Activated naive CD4-positive, alpha-beta T cell treated with anti-CD3 and anti-CD28 coated beads for 36 hours (primary cell): ENCODE measurements at places on chromosomes 7 and 10. TPM values are rescaled to one million over a fixed set of nuclear protein-coding genes. Genes with fewer than 3 reads are reported as not detected.

GRCh38 chr7:21261627-21262594 lies 166.0 kb upstream of the SP4 start:
- H3K36me3 ChIP-seq, result no peaks in the 10 kb centered on the region
- peaks cover 9% of the 10 kb centered on the region for H3K27me3 ChIP-seq
- DNase-seq, result peak; percentile 62
- peaks cover 7% of the 10 kb centered on the region for H3K4me1 ChIP-seq
- H3K27ac ChIP-seq, result no peak overlapping the region

- no peak overlapping the region for H3K27ac ChIP-seq
- no peaks in the 10 kb centered on the region for H3K36me3 ChIP-seq
- no peak for DNase-seq
- H3K4me3 ChIP-seq, result no peak overlapping the region
- peaks cover 2% of the 10 kb centered on the region for H3K4me1 ChIP-seq
- no peaks in the 10 kb centered on the region for H3K27me3 ChIP-seq
Observed at GRCh38 chr10:103784089-103784488, 71.3 kb downstream of the SH3PXD2A start.

DNA sequence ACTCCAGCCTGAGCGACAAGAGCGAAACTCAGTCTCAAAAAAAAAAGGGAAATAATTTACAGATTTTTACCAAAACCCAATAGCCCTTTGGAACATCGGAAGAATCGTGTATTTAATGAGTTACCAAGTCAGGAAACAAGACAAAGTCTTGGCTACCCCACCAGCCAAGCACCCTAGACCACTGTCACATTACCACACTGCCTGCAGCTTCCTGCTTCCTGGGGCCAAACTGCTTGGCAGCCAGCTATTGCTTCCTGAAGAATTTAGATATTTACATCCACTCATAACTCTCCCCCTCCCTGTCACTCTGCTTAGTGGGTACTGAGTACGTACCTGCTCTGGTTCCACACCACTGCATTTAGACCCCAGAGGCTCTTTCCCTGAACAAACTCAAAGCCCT lies 14.1 kb upstream of the TNPO3 start:
- H3K27ac ChIP-seq, result no peak overlapping the region
- no peak overlapping the region for H3K4me3 ChIP-seq
- no peaks in the 10 kb centered on the region for H3K4me1 ChIP-seq

DNA sequence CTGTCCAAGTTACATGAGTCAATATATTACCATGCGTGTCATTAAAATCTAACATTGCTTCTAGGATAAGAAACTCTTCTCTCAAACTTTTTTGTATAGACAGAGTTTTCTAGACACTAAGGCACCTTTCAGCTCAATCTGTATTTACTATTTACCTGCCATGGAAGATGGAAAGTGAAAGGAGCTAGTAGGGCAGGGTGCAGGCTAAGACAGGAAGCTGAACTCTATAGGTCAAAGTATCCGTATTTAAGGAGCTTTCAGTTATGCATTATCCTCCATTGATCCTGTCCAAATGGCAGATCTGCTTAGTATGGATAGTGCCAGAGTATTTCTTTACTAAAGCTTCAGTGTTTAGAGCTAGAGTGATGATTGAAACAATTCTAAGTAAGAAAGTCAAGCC lies 612.8 kb downstream of the IPMK start:
- no peaks in the 10 kb centered on the region for H3K36me3 ChIP-seq
- H3K4me1 ChIP-seq, result no peaks in the 10 kb centered on the region
- no peak for DNase-seq
- no peak overlapping the region for H3K27ac ChIP-seq
- H3K4me3 ChIP-seq, result no peak overlapping the region

GRCh38 chr10:6543431-6544005 lies 36.6 kb downstream of the PRKCQ start:
- H3K27ac ChIP-seq, result peak overlapping the region; percentile 99
- H3K36me3 ChIP-seq, result peaks cover 2% of the 10 kb centered on the region

The SFMBT2 gene
- total RNA-seq, result 20.0 TPM
